ENCODE measurements at places on chromosomes 12 and 14.
A peak's percentile ranks its signal among the peaks of the same experiment; 100 is the strongest.

DNA sequence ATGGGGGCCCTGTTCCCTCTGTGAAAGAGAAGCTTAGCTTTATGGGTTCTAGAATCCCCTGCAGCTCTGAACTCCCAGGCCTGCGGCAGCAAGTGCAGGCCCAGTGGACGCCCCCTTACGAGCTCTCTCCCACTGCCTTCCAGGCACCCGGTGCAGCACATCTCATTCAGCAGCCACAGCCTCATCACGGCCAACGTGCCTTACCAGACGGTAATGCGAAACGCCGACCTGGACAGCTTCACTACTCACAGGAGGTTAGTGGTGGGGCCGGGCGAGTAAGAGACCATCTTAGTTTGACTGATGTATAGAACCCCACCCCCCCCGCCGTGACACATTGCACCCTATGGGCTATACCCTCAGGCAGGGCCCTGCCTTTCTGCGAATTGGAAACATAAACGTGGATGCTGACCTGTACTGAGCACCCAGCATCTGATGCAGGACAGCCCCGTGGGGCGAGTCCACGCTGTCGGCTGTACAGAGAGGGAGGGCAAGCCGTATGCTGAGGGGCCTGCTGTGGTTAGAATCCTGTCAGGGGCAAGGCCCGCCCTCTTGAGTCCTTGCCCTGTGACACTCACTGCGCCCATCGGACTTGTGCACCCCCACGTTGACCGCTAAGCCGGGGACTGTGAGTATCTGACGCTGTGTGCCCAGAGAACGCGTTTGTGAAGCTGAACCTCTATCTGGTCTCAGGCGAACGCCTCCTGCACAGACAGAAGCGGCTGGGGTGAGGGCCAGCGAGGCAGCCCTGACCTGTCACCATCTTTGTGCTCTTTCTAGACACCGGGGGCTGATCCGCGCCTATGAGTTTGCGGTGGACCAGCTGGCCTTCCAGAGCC lies 71.7 kb downstream of the TESC start:
- DNase-seq = no peak

GRCh38 chr14:57068511-57068910 lies 200.2 kb downstream of the EXOC5 start:
- no peak for DNase-seq

DNA sequence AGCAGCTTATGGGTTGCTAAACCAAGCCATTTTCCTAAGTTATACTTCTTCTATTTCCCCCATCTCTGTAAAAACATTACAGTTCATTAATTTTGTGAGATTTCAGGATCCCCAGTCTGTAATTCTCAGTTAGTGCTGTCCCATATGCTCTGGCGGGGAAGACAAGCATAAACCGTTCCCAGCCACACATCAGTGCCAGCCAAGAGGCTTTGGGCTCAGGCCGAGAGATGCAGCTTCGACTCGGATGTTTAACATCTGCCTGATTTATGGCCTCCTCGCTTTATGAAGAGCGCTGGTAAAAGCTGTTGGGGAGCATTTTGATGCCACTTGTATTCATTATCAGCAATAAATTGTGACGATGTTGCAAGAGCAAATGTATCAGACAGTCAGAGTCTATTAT lies 349.1 kb upstream of the CCDC196 start:
- no peak for DNase-seq

DNA sequence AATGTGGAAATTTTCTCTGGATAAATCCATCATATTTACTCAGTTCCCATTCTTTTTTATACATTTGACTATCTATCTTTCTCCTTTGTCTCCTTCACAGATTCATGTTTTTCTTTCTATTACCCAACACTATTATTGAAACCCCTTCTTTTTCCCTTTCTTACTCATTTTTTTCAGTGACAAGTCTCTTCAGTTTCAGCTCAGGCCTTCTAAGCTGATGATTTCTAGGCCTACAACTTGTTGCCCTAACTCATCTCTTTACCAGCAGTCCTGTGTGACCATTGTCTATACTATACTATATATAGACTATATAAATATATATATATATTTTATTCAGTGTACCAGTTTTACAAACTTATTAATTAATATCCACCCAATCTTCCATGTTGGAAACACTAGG lies 31.8 kb downstream of the SLC16A7 start:
- no peak for DNase-seq

DNA sequence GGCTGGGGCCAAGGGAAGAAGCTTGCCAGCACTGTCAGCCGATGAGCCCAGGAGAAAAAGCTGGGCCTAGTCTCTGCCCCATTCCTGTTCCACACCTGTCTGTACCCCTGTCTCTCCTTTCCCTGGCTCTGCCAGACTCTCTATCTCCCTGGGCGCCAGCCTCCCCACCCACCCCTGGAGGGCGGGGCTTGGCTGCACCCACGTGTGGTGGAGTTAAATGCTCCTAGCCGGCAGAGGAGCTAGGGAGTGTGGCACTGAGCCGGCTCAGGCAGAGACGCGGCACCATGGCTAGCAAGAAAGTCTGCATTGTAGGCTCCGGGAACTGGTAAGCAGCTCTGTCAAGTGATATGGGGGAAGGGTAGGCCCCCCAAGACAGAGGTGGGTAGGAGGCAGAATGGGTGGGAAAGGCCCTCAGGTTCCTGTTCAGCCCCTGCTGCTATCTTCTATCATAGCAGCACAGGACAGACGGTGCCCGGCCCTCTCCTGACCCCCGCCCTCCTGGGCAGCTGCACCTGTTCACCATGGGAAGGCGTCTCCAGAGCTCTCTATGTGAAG lies at the start of gene GPD1:
Gene GPD1 (plus strand): TSS at position 242 of the 555 bp plus-strand sequence. CDS start 43 bp downstream, at position 285.
- DNase-seq = peak; percentile 66

- DNase-seq = peak; percentile 59
Measured at GRCh38 chr12:108914121-108914531, 34.2 kb downstream of the DAO start.

DNA sequence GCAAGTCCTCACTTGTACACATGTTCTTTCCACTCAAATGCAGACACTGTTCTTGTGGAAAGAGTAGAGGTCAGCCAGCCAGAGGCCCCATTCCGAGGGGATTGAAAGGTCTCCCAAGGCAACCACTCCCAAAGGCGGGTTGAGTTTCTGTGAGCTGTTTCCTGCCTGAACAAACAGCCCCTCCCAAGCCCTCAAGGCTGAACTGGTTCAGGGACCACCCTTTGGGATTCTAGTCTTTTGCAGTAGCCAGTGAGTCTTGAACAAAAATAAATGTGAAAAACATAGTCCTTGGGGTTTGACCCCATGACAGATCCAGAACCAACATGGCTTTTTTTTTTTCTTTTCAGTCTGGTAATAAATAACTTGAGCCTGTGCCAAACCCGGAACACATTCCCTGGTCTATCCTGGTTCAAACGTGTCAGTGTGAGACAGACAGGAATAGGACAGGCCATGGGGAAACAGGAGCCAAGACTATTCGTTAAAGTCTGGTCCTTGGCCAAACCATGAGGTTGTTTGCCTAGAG lies 17.6 kb upstream of the STK38L start:
- peak; percentile 50 for DNase-seq

DNA sequence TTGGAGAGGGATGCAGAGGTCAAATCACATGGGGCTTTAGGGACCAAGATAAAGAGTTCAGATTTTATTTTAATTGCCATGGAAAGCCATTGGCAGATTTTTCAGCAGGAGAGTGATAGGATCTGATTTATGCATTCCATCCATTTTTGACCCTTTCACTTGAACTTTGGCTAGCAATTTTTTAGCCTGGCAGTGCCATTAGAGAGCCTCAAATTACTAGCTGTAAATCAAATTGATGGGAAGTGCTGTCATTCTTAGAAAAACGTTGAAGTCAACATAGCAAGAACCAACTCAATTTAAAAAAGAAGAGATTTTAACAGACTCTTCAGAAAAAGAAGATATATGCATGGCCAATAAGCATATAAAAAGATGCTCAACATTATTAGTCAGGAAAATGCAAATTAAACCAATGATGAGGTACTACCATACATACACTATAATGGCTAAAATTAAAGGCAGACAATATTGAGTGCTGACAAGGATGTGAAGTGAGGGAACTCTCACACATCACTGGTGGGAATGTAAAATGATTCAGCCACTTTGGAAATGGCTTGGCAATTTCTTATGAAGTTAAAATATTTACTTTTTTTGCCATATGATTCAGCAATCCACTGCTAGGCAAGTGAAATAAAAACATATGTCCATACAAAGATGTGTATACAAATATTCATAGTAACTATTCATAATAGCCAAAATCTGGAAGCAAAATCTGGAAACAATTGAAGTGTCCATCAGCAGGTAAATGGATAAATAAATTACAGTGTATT lies 89.7 kb downstream of the PTCSC3 start:
- no peak for DNase-seq

GRCh38 chr12:91210618-91211017 lies 28.0 kb upstream of the DCN start:
- DNase-seq = no peak

- no peak for DNase-seq
Measured at GRCh38 chr14:32561520-32561919, 232.4 kb downstream of the AKAP6 start.

GRCh38 chr14:94598816-94599655 lies 13.2 kb upstream of the SERPINA3 start:
- DNase-seq = peak; percentile 74
